Globus pallidus (tissue), 1 donor: ENCODE measurements at places on chromosomes 3 and 15.

DNA sequence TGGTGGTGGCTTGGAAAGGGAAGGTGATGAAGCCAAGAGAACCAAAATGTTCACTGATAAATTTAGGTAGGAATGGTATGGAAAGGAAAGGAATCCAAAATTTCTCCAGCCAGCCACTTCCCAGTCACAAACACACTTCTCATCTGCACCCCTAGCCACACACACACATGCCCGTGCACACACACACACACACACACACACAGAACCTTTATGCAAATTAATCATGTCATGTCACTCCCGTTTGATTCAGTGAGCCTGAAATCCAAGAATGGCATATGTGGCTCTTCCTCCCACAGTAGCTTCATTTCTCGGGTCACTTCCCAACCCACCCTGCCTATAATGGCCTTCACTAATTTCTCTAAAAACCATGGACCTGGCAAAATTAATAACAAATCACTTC is 3.1 kb upstream of the HLTF start:
- no peak for DNase-seq

DNA sequence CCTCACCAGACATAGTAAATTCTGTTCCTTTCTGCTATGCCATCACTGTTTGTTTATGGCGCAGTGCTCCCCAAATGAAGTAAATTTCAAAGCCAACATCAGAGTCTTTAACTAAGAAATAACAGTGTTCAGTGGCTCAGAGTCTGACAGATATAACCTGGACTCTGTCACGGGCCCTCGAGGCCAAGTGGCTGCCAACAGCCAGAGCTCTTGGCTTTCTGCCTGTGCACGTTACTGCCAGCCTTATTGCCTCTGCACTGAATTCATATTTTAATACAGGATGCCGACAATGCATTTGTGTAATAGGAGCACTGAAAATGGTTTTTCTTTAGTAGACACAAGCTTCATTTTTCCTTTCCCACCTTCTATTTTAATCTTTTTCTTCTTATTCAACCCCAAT is 219.9 kb downstream of the NLGN1 start:
- DNase-seq: no peak

GRCh38 chr3:107428051-107428858 is 51.0 kb downstream of the CCDC54 start:
- DNase-seq: peak; percentile 35

- no peak for DNase-seq
Observed at GRCh38 chr3:24763393-24763792, 268.7 kb upstream of the THRB start.

DNA sequence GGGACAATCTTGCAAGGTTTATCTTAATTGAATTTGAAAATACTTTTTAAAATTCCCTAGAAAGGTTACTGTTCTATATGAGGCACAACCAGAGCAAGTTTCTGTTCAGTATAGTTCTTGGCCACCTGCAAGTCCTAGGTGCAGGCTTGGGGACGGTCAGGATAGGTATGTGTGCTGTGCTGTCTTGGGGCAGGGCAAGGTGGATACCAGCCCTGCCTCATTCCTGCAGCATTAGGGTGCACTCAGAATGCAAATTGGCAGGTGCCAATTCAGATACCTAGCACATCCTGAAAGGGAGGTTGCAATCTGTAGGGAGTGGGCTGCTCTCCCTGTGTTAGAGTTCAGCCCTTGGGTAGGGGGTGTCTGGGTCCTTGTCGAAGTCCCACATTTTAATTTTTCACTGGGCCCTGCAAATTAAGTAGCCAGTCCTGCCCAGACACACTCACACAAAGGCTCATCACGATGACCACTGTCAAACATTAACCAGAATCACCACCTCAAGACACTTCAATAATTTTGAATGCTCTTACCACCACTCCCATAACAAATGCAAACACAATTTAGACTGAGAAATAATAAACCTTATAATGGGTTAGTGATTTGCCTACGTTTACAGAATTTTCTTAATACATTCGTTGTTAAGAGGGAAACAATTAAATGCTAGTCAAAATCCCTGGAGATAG is 838.0 kb upstream of the NR2F2 start:
- no peak for DNase-seq

DNA sequence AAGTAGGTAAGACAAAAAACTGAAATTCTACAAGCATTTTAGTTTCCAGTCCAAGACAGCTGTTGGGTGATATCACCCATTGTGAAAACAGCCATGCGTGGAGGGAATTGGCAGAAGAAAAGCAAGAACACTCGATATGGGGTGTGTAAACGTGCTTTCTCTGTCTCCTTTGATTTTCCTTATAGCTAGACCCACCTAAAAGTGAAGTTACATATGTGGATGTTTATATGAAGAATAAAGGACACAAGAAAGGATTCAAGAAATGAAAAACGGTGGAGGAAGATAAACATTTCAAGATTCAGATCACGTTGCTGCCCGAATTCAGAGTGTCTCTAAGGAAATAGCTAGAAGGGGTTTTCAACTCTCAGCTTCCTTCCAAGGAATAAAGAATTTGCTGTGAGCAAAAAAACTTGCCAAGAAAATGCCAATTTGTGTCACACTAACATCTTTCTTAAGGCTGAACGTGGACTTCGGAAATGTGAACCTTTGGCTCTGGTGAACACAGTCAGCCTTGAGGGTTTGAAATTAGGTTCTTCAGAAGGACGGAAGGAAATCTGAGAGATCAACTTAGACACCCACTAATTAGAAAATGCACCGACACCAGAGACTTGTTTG is 269.0 kb upstream of the ADAMTS9 start:
- DNase-seq: no peak

DNA sequence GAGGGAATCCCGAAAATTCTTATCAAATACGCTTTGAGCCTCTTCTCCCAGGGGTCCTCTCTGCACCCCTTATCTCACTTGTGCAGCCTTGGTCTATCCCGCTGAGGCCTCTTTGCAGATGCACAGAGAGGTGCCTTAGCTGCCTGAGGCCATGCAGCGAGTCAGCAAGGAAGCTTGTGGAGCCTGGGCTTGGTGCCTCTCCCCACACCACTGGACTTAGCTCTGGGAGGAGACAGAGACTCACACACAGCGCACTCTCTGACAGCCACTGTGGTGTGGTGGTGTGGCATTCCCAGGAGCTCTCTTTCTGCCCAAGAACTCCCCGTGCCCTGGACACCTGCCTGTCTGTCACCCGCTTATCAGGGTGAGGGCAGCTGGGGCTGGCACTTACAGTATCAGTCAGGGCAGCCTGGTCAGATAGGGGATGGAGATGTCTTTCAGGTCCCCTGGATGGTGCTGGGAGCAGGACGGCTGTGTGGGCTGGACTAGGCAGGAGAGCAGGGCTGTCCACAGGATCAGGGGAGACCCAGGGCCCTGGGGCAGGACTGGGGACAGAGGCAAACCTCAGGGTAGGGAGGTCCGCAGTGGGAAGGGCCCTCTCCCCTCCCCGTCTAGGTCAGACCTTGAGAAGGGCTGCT is 10.2 kb upstream of the LINGO1 start:
- DNase-seq: no peak

GRCh38 chr3:178551916-178552321 is 15.7 kb downstream of the KCNMB2 start:
- no peak for DNase-seq

DNA sequence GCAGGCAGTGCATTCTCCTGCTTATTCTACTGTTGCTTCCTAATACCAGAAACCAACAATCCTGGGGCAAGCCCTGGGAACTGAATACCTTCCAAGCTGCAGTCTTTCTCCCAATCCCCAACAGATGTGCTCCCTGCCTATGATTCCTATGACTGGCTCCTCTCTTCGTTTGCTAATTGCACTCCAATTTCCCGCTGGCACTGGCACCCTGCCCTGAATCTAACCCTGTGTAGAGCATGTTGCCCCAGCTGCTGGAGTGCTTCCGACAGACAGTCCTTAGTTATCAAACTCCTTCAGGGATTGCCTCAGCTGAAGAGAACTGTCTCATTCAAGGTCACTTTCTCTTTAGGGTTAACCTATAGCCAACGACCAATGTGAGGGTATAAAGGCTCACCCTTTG is 214.1 kb downstream of the NECTIN3 start:
- no peak for DNase-seq
